ENCODE measurements at places on chromosomes 11 and 22.

- DNase-seq, result no peak
Observed at GRCh38 chr22:37165940-37166674, 16.4 kb upstream of the IL2RB start.

- DNase-seq, result peak; percentile 93
Observed at GRCh38 chr11:26227301-26227746, 104.6 kb upstream of the ANO3 start.

DNA sequence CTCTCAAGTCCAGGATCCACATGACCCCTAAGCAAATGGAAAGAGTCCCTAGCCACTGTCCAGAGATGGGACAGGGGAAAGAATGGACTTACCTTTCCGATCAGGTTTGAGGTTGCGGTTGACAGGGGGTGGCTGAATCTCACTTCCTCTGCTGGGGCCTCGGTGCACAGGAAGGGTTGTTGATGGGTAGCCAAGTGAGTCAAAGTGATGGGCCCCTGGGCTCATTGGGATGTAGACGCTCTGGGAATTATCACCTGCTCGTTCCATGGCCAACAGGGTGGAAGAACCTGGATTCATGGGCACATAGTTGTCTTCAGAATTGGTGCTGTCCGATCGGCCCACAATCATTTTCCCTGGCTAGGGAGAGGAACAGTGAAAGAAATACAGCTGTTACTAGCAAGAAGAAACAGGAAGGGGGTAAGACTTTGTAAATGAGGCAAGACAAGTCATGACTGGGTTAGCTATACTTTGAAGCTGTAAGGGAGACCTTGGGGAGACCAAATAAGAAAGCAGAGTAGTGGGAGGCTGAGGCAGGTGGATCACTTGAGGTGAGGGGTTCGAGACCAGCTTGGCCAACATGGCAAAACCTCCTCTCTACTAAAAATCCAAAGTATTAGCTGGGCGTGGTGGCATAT lies 34.7 kb downstream of the USP35 start:
- no peak for DNase-seq

DNA sequence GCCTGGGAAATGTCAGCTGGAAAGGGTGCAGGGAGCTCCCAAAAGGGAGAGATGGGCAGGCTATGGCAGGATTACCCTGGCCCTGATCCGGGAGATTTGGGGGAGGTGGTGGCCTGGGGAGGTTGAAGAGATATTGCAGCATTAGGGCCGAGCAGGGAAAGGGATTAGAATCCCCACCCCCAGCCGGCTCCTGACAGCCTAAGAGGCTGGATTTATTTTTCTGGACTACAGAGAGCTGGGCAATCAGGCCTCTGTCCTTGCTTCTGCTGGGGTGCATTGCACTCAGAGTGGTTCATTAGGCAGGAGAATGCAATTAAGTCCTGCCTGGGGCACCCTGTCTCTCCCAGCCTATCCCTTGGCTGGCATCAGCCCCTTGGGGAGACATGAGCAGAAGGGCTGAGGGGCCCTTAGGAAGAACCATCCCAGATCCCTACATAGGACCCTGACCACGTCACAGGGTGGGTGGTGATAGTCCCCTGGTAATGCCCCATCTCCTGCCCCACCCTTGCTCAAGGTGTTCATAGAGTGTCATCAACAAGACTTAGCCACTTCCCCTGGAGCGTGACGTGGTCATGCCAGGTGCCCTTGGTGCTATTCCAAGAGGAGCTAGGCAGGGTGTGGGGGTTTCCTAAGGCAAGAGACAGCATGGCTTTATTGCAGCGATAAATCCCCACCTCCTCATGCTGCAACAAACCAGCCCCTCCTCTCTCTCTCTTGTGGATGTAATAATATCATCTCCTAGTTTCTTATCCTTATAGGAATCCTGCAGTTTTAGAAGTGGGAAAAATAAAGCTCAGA lies 38.4 kb upstream of the KLHL35 start:
- DNase-seq, result no peak

- DNase-seq, result peak; percentile 99
Observed at GRCh38 chr22:24060375-24060788, 49.3 kb downstream of the CABIN1 start.

- peak; percentile 45 for DNase-seq
Observed at GRCh38 chr11:113991170-113991569, 16.3 kb downstream of the HTR3A start.

GRCh38 chr22:44338177-44338810 lies 25.5 kb upstream of the SHISAL1 start:
- no peak for DNase-seq

Data from iris pigment epithelial cell (primary cell).